ENCODE measurements at places on chromosomes 7 and 10.

GRCh38 chr7:115662120-115662519, 368.4 kb downstream of the TFEC start:
- no peak for DNase-seq

- DNase-seq, result no peak
Observed at GRCh38 chr10:31977440-31978155, 49.0 kb upstream of the ARHGAP12 start.

DNA sequence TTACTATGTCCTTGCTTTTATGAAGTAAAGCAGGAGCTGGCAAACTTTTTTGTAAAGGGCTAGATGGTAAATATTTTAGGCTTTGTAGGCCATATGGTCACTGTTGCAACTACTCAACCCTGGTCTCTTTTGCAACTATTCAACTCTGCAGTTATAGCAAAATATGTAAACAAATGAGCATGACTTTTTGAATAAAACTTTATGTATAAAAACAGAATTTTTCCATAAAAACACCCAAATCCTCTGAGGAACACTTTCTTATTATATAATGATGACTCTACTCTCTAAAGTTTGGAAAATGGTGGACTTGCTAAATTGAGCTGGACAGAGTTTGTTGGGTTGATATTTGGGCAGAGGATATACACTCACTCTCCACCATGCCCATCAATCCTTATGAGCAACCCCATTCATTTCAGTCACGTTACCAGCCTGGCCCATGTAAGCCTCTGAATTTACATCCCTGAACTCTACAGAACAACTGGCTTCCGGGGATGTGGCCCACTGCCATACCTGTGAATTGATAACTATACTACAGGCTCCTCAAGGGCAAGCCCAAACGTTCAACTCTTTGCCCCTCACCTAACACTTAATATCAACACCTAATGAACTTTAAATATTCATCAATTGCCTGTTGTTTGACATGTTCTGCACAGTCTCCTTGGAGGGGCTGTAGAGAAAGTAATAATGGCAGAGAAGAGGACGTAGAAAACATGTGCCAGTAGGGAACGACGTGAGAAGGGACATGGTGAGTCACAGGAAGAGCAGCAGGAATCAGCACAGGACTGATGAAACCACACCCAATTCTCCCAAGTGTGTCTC, 37.6 kb downstream of the SGMS1 start:
- DNase-seq, result no peak

DNA sequence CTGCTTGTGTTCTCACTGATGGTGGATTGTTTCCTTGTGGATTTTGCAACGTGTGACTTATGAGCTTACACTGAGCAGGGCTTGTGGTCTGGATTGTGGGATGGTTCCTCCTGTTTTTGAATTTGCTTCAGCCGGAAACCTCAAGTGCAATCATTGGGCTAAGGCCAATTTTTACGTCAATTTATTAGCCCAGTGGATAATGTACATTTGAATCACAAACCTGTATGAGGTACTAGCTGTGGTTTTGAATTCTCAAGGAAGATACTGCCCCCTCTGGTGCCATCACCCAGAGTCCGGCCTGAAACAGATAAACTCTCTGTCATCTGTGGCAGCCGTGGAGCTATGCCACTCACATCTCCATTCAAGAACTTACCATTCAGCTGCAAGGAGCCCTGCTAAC, 7.3 kb upstream of the ZNF777 start:
- DNase-seq, result no peak

- no peak for DNase-seq
Observed at GRCh38 chr10:119523895-119524719, 18.4 kb downstream of the RGS10 start.

DNA sequence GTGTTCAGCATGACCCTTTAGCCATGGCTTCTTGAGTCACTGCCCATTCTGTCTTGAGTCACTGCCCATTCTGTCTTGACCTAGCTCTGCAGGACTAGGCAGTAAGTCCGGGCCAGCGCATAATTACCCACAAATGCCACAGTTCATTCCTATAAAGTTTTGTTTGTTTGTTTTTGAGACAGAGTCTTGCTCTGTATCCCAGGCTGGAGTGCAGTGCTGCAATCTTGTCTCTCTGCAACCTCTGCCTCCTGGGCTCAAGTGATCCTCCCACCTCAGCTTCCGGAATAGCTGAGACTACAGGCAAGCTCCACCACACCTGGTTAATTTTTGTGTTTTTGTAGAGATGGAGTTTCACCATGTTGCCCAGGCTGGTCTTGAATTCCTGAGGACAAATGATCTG, 32.7 kb upstream of the TARP start:
- DNase-seq, result no peak

GRCh38 chr7:148159331-148159730, 431.2 kb upstream of the C7orf33 start:
- no peak for DNase-seq

DNA sequence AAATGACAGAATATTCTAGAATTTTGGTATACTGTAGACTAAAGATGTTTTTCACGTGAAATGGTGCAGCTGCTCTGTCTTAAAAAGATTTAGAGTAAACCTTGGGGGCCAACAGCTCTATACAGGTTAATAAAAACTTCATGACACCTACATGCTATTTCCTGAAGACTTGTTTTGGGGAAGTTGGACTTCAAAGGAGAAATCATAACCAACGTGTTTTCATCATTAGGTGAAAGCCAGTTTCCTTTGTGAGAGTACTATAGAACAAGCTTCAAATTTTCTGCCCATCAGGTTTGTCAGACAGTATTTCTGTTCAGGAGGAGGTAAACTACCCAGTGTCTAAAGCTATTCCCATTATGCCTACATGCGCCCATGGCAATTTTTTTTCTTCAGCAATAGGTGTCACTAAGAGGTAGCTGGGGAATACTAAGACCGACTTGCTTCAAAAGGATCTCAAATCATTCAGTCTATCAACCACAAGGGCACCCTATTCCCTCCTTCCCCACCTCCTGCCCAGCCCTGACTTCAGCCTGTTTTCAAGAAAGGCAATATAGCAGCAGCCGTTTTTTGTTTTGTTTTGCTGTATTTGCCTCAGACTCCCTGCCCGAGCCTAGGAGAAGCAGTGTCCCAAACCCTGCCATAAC, 237.3 kb upstream of the SP8 start:
- DNase-seq, result no peak

DNA sequence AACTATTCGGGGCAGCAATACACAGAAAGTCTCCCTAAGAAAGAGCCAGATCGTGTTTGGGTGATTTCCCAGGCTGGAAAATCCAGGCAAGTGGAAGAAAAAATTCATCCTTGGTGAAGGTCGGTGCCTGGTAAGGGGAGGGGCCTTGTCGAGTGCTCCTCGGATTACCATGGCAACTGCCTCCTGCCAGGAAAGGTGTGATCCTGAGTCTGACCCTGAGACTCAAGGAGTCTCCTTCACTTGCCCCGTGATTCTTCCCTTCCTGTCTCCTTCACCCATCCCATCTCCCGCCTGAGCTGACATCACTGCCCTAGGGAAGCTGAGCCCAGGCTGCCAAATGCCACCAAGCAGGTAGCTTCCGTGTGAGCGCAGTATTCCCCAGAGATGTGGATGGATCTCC, 112.2 kb downstream of the MYL10 start:
- DNase-seq, result no peak

DNA sequence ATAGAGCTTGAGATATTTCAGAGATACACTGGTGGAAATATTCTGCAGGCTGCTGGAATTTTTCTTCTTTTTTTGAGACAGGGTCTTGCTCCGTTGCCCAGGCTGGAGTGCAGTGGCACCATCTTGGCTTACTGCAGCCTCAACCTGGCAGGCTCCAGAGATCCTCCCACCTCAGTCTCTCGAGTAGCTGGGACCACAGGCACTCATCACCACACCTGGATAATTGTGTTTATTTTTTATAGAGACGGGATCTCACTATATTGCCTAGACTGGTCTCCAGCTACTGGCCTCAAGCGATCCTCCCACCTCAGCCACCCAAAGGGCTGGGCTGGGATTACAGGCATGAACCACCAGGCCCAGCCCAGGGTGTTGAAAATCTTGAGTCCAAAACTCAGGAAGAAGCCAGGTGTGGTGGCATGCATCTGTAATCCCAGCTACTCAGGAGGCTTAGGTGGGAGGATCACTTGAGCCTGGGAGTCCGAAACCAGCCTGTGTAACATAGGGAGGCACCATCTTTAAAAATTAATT, 55.7 kb upstream of the FOXK1 start:
- no peak for DNase-seq

DNA sequence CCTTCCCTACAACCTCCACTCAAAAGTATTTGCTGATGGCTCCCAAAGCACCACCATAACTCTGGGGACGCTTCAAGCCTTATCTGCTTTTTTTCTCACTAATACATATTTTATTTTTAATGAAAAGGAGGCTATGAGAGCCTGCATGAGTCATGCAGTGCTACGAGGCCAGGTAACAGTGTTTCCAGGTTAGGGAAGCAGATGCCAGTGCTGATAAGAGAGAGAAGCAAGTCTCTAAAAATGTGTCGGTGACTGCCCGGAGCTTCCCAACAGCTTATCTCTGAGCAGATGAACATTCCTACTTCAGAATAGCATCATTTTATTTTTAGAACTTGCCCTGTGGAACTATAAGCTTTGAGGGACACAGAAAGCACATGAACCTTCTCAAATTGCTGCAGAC, 931.5 kb downstream of the CCSER2 start:
- DNase-seq, result no peak

GRCh38 chr10:87675396-87676376, 16.0 kb downstream of the PAPSS2 start:
- DNase-seq, result no peak

GRCh38 chr7:139602143-139602722, 78.7 kb downstream of the CLEC2L start:
- no peak for DNase-seq

DNA sequence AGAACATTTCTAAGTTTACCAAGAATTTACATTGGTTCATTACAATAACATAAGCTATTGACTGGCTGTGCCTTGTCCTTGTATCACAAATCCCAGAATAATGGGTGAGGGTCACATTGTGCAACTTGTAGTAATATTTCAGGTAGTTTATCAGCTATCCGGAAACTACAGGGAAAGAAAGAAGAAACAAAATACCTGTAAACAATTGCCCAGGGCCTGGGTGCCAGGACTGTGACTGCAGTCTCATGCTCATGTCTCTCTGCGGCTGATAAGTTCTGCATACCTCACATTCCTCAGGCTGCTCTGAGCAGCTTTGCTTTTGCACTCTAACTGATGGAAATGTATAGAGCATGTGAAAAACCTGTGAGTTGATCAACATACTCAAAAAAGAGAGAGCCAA, 131.8 kb upstream of the TRIM24 start:
- no peak for DNase-seq

GRCh38 chr7:42014625-42015618, 222.1 kb downstream of the GLI3 start:
- DNase-seq, result no peak

GRCh38 chr10:132101529-132101928, 35.8 kb downstream of the JAKMIP3 start:
- no peak for DNase-seq

- DNase-seq, result no peak
Observed at GRCh38 chr7:11341285-11341944, 367.7 kb downstream of the PHF14 start.

- DNase-seq, result no peak
Observed at GRCh38 chr7:105602325-105603305, 21.3 kb upstream of the EFCAB10 start.

GRCh38 chr7:70719125-70719524, 412.8 kb upstream of the GALNT17 start:
- no peak for DNase-seq

GRCh38 chr10:11581213-11581612, 30.2 kb downstream of the USP6NL start:
- DNase-seq, result no peak

DNA sequence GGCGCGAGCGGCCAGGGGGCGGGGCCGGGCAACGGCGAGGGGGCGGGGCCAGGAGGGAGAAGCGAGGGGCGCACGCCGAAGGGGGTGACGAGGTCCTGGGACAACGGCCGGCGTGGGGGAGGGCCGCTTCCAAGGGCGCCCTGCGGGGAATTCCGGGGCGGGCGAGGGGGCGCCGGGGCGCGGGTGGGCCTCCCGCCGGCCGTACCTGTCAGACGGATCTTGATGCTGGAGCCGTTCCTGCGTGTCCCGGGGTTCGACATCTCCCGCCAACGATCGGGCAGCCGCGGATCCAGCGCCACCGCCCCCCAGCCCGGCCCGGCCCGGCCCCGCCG, 421 bp downstream of the SMURF1 start:
- DNase-seq, result no peak

DNA sequence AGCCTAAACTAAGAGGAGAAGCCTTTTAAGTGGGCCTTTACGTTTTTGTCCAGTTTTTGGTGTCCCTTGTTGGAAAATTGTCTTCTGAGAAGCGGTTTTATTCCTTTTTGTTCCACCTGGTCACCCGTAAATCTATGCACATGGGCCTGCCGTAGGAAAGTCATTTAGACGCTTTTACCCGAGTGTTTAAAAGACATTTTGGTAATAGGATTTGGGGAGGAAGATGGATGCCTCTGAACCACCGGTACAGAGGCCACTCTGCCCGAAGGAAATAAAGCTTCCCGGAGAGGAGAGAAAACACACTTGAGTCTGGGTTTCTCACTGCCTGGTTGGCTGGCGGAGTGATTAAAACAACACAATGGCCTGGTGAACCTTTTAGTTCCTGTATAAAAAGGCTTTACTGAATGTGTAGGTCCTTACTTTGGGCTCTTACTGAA, 760 bp downstream of the THNSL1 start:
- no peak for DNase-seq

GRCh38 chr10:124676416-124677062, 67.6 kb downstream of the FAM53B start:
- DNase-seq, result no peak

DNA sequence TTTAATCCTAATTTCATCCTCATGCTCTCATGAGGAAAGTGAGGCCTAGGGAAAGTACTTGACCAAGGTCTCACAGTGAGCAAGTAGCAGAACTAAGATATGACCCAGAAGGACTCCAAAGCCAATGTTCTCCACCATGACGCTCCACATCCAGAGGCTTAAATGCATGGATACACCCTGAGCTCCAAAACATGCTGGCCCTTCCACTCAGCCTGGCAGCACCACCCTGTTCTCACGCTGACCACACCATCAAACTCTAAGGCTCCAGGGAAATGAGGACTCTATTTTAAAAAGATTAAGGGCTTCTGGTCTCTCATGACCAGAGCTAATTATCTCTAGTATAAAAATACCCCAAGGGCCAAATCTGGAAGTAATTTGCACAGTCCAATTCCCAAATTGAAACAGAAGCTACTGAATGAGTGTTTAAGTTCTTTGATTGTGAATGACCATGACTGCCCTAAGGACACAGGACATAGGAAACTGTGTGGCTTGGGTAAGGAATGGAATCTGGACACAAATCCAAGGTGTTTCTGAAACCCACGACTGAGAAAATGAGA, 71.1 kb upstream of the ABLIM1 start:
- no peak for DNase-seq

DNA sequence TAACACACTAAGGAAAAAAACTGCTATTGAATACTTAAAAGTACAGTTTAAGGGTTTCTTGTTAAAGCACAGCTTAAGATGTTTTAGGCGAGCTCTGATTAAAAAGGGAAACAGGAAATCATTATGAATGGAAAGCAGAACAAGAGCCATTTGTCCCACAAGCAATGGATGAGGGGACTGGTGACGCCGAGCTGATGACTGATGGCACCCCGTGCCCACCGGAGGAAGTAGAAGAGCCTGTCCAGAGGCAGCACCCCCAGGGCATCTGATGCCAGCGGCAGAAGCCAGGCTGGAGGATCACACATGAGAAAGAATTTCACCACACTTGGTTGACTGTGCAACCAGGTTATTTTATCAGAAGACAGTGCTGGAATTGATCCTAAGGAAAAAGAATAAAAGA, 15.0 kb upstream of the INSIG1 start:
- DNase-seq, result no peak

All from stimulated activated CD8-positive, alpha-beta memory T cell treated with anti-CD3 and anti-CD28 coated beads, Interleukin-15, amount 100 ng/mL, for 4 hours (primary cell).